ENCODE measurements at places on chromosomes 16 and 17. TPM values are rescaled to one million over a fixed set of nuclear protein-coding genes. Genes with fewer than 3 reads are reported as not detected.

DNA sequence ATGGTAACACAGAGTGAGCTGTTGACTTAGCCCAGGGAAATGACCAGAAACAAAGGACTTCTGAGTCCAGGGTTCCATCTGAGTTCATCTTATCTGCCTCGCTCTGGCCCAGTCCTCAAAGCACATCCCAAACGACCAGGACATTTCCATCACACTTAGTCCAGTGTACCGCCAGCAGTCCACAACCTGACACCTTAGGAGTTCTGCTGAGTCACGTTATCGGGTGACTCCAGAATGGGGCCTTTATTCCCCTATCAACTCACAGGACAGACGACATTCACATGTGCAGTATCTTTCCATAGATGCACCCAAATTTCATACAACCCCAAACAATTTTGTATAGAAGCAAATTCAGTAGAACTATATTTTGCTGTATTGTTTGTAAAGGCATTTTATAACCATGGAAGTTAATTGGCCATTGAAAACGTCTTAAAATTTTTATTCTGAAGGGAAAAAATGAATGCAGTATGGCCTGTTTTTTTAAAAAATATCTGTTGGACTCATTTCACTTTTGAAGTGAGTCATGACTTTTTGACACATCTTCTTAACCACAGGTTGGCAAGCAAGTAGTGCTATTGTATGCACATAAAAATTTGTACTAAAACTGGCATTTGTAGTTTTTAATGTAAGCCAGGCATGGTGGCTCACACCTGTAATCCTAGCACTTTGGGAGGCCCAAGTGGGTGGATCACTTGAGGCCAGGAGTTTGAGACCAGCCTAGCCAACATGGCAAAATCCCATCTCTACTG, 46.3 kb downstream of the ZNF18 start:
- DNase-seq: peak; percentile 6

GRCh38 chr17:76641501-76641900, 2.1 kb downstream of the ST6GALNAC1 start:
- DNase-seq: no peak

DNA sequence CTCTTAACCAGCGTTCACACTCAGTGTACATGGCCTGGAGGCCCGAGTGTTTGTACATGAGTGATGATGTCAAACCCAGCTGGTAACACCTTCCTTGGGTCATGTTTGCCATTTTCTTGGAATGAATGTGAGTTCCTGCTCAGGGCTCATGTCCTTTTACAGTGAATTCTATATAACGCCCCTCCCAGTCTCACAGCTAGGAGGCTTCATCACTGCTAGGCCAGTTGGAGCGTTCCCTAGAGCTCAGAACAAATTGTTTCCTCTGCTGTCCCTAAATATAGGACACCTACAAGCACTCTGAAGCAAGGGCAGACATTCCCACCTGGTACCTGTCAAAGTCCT, 5.5 kb downstream of the TIMM22 start:
- DNase-seq: peak; percentile 45

- DNase-seq: no peak
These were observed 202.0 kb downstream of the C16orf78 start for GRCh38 chr16:49575346-49576172.

- DNase-seq: no peak
These were observed 5.4 kb downstream of the KCTD5 start for GRCh38 chr16:2687531-2688308.

GRCh38 chr17:63847525-63848249, 5.2 kb upstream of the SMARCD2 start:
- no peak for DNase-seq

DNA sequence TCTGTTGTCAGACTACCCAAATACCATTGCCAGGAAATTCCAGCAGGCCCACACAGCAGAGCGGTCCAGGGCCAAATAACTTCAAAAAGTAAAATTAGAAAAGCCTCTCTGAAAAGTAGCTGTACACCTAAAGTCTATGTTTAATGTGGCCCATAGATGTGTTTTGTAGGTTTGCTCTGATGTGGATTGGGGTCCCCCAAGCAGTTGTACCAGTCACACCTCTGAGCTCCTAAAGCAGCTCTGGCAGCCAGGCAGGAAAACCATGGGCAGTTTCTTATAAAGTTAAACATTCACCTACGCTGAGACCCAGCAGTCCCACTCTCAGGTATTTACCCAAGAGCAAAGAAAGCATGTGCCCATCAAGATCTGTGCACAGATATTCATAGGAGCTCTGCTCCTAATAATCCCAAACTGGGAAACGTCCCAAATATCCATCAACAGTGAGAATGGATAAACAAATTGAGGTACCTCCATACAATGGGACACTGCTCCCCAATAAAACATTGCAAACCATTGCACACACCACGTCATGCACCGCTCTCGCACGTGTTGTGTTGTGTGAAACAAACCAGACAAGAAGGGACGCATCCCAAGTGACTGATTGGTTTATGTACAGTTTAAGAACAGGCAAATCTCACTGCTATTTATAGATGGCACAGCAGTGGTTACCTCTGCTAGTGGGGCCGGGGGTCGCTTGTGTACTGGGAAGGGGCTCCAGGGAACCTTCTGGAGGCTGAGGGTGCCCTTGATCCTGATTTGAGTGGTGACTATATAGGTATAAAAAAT, 15.8 kb upstream of the PRM1 start:
- DNase-seq: peak; percentile 56

DNA sequence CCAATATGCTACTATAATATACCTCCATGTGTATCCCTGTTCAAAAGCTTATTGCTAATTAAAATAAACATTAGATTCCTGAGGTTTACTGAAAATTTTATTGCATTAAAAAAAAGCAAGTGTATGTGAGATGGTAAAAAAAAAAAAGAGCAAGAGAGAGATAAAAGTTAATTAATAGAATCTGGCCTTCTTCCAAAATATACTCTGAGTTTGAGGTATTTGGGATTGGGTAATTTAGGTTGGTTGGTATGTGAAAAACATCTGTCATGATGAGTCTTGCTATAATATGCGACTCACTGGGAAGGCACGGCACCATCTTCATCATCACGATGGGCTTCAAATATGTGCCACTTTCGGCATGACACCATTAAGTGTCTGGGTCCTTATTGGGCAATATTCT, 711.1 kb upstream of the SOX9 start:
- DNase-seq: peak; percentile 83

GRCh38 chr16:28876973-28877654, 1.2 kb upstream of the ATP2A1 start:
- no peak for DNase-seq

DNA sequence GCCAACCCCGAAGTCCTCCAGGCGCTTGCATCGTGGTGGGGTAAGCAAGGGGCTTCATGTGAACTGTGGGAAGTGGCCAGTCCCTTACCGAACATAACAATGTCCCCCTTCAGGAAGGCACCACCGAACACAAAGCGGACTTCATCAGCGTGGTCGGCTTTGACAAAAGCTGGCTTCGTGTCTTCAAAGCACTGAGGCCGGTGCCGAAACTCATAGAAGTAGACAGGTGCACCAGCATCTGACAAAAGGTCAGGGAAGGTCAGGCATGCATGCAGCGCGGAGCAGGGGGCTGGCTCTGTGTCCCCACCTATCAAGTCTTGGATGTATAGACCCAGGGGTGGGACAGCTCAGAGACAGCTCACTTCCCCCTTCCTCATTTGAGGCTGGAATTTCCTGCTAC, 16.6 kb upstream of the CES1 start:
- no peak for DNase-seq

DNA sequence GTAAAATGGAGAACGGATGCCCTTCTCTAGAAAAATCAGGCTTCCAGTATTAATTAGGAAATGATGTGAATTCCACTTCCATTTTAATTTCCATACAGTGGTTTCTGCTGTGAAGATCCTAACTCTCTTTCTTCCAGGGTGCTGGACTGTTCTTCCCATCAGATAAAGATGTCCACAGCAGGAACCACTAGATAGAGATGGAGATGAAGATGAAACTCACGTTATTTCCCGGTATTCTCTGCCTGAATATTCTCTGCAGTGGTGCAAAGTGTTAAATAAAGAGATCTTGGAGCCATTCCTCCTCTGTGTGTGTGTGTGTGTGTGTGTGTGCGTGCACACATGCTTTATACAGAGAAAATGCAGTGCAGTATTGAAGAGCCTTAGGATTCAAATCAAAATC, 727.5 kb downstream of the KCNJ2 start:
- no peak for DNase-seq

GRCh38 chr17:2925011-2925410, 128.8 kb downstream of the RAP1GAP2 start:
- no peak for DNase-seq

- no peak for DNase-seq
These were observed 3.9 kb upstream of the KRT33A start for GRCh38 chr17:41354536-41354935.

DNA sequence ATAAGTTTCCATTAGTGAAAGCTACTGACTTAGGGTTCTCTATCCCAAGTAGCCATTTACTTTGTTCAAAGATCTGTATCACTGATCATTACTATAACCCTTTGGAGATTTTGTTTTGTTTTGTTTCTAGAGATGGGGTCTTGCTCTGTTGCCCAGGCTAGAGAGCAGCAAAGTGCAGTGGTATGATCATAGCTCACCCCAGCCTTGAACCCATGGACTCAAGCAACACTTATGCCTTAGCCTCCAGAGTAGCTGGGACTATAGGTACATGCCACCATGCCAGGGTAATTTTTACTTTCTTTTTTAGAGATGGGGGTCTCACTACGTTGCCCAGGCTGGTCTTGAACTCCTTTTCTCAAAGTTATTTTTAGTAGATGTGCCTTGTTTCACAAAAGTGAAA, 154.7 kb downstream of the KCNJ2 start:
- no peak for DNase-seq

DNA sequence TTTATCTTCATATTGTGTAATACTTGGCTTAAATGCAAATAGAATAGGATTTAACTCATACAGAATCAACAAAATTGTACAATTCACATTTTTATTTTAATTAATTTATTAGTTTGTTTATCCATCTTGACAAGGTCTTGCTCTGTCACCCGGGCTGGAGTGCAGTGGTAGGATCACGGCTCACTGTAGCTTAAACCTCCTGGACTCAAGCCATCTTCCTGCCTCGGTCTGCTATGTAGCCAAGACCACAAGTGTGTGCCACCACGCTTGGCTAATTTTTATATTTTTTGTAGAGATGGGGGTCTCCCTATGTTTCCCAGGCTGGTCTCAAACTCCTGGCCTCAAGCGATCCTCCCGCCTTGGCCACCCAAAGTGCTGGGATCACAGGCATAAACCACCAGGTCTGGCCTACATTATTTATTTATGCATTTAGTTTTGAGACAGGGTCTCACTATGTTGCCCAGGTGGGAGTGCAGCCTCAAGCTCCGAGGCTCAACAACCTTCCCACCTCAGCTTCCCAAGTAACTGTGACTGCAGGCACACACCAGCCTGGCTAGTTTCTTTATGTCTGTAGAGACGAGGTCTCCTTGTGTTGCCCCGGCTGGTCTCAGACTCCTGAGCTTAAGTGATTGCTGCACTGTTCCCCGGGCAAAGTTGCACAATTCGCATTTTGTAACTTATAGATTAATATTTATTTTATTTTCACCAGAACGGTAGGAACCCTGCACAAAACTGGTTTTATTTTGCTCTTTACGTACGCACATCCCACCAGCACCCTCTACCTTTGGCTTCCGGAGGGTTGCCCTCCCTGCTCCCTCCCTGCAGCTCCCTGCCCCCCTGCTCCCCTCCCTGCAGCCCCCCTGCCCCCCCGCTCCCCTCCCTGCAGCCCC, 4.9 kb downstream of the DPEP1 start:
- peak; percentile 66 for DNase-seq

GRCh38 chr17:16926571-16927451, 45.1 kb downstream of the TNFRSF13B start:
- DNase-seq: no peak

DNA sequence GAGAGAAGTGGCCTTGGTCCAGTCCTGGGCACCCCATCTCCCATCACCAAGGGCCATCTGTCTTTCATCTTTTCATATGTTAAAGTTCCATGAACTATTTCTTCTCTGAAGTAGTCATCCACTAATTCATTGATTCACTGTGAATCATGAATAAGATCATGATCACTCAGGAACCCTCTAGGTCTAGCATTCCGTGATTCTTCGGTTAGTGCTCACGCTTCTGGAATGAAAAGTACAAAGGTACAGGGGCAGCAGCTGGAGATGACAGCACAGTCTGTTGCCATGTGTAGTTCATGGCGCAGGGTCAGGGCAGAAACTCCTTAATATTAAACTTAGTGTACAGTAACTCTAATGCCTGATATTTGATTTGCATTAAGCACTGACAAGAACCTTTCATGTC, 127.1 kb downstream of the CDH13 start:
- no peak for DNase-seq

DNA sequence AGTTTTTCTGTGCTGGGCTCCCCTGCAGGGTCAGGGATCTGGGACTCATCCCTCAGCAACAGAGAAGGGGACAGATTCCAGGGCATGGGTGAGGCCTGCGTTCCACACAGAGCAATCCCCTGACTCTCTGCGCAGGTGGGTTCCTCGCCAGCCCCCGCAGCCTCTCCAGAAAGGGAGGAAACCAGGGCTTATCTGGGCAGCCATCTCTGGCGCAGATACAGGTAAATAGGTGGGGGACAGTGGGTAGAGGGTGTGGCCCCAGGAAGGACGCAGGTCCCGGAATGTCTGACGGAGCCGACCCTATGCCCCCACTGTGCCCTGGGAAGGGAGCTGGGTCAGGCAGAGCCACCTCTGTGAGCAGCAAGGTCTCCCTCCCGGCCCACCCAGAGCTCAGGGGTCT, 23.2 kb downstream of the PIEZO1 start:
- no peak for DNase-seq

- DNase-seq: peak; percentile 49
These were observed 118.8 kb downstream of the ITFG1 start for GRCh38 chr16:47342055-47342454.

GRCh38 chr17:69188064-69188463, 40.6 kb downstream of the ABCA10 start:
- DNase-seq: no peak

DNA sequence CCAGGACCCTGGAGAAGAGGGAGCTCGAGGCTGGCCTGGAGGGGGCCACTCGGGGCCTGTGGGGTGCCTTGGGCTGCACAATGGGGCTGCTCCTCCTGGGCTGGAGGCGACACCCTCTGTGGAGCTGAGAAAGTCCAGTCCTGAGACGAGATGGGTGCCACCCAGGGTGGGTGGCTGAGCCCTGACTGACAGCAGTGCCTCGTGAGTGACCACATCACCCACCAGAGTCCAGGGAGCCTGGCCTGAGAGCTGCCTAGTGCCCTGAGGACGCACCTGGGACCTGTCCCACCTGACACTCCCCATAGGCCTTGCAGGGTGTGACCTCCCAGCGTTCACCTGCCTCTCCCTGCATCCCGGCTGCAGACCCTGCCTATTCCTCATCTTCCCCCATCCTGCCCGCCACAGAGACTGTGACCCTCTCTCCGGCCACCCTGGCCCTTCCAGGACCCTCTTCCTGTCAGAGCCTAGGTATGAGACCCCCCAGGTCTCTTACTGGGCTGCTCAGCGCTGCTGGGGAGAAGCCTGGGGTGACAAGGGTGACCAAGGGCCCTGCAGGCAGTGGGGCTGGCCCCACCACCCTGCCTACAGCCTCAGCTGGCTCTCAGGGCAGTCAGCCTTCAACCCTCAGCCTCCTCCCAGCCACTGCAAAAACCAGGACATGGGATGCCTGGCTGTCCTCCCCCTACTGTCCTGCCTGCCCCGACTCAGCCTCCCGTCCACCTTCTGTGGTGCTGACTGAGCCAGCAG, 41.2 kb downstream of the TNFRSF13B start:
- DNase-seq: no peak

TM4SF5 gene
- not detected for total RNA-seq

ITGAL gene
- total RNA-seq: not detected

MT1F gene
- total RNA-seq: 2.1 TPM

EVI2A gene
- 11.8 TPM for total RNA-seq

TEKT5 gene
- 0.26 TPM for total RNA-seq

DYNLRB2 gene
- total RNA-seq: 0.26 TPM

ACOX1 gene
- 44.4 TPM for total RNA-seq

TBC1D3I gene
- 0.51 TPM for total RNA-seq

CCL5 gene
- total RNA-seq: not detected

LRRC36 gene
- 0.51 TPM for total RNA-seq
